ENCODE measurements at places on chromosomes 7 and 10.

DNA sequence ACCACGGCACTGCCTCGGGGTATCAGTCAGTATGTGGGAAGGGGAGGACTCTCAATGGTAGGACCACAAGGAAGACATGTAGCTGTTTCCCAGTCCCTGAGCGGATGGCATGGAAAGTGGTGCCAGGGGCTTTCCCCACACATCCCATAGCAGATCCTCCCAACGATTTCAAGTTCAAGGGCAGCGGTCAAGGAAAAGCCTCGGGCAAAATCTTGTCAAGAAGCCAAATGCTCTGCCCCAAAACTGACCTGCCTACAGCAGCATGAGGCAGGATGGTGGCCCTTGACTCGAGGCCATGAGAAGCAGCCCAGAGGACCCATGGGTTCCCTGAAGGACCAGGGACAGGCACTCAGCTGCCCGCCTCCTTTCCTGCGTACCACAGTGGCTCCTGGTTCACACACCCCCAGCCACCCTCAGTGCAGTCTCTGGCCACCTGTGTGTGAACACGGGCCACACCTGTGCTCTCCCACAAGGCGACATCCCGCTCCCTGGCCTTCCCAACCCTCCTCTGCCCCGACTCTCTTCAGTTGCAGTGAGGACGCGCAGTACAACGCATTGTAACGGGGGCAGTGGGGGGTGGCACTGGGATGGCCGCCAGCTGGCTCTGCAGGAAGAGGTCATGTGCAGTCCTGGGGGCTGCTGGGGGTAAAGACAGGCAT, 43.6 kb downstream of the CTBP2 start:
- no peak for DNase-seq

GRCh38 chr7:23685731-23686130, 5.7 kb downstream of the FAM221A start:
- no peak for DNase-seq

DNA sequence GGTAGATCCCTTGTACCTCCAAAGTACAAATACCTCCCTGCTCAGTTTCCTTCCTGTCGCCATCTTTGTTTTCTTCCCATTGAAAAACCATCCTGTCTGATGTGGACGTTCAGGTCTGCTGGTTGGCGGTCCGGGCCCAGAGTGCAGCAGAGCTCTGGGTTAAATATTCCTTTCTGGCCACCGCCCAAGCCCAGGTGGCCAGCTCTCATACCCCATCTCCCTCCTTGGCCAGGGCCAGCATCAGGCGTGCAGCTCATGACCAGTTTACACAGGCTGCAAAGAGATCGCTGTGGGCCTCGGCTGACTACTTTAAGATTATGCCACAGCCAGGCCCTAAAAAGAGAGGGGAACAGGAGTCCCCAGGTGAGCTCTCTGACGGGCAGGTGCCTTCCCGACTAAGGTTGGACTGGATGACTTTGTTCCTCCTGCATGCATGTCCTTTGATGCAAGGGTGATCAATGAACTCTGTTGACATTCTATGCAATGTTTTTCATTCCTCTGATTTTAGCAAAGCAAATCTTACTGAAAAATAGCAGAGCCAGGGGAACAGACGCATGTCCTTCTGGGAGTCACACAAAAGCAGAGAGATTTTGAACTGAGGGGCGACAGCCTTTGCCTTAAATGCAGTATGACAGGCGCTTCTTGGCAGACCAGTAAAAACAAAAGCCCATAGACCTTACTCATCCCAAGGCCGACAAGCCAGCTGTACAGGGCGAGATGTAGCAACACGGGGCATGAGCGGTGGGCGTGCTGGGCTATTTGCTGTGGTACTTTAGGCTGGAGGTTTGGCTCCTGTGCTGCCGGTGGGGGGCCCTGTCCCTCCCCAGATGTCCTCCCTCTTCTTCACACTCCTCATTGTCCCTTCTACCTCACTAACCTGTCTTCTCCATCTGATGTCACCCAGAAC, 33.3 kb upstream of the SH2B2 start:
- no peak for DNase-seq

DNA sequence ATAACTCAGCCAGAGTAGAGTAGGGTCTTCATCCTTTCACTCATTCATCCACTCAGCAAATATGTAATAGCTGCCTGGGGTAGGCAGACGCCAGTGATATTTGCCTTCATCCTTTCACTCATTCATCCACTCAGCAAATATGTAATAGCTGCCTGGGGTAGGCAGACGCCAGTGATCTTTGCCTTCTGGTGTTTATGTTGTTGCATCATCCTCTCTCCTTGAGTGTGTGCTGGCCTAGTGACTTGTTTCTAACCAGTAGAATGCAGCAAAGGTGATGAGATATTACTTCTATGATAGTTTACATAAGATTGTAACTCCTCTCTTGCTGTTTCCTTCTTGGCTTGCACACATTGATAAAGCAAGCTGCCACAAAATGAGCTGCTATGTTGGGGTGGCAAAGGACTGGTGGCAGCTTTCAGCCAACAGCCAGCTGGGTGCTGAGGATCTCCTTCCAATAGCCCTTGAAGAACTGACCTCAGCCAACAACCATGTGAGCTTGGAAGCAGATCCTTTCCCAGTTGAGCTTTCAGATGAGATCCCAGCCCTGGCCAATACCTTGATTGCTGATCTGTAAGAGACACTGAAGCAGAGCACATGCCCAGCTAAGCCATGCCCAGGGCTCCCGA, 23.2 kb upstream of the MTPN start:
- no peak for DNase-seq

GRCh38 chr10:80687476-80687789, 149.7 kb downstream of the SH2D4B start:
- no peak for DNase-seq

DNA sequence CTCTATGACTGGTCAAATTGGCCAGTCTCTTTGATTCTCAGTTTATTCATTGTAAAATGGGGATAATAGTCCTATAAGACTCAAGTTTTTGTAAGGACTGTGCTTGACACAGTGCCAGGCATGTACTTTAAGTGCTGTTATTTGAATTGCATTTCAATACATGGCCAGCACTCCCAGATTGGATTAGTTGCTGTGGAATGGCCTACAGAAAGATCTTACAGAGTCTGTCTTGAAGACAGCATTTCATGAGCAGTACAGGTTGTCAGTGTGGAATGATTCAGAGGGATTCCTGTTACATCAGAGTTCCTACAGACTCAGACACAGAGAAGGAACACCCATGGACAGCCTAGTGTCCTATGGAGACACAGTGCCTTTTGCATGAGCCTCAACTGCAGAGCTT, 238.1 kb upstream of the BMPER start:
- DNase-seq: no peak

DNA sequence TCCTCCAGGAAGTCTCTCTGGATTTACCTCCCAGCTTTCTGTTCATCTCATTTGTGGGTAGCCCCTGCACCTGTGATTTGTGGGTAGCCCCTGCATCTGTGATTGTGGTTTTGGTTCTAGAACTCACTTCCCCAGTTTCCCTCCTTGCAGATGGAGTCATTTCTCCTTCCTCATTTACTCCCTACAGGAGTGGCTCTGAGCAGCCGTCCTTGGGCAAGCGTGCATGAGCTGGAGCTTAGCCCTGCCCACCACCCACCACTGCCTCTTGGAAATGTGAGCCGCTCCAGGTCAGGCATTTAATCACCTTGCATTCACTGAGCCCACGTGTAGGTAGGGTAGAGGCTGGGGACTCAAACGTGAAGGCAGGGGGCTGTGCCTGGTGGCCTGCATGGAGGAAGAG, 8.2 kb downstream of the COL26A1 start:
- DNase-seq: no peak

GRCh38 chr7:57425969-57426628, 23.9 kb upstream of the ZNF716 start:
- DNase-seq: no peak

DNA sequence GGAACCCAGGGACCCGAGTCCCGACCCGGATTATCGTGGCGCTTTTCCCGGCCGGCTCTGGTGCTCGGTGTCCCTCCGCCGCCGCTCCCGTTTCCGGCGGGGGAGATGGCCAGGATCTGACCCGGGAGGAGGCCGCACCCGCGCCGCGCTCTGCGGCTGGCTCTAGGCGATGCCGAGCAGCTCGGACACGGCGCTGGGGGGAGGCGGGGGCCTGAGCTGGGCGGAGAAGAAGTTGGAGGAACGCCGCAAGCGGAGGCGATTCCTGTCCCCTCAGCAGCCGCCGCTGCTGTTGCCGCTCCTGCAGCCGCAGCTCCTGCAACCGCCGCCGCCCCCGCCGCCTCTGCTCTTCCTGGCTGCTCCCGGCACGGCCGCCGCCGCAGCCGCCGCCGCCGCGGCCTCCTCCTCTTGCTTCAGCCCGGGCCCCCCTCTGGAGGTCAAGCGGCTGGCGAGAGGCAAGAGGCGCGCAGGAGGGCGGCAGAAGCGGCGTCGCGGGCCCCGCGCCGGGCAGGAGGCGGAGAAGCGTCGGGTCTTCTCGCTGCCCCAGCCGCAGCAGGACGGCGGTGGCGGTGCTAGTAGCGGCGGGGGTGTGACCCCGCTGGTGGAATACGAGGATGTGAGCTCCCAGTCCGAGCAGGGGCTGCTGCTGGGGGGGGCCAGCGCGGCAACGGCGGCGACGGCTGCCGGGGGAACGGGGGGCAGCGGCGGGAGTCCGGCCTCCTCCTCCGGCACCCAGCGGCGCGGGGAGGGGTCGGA, 593 bp downstream of the CDK13 start:
- DNase-seq: peak; percentile 12

GRCh38 chr7:139183878-139184338, 47.1 kb upstream of the UBN2 start:
- no peak for DNase-seq

All from activated CD4-positive, alpha-beta T cell treated with anti-CD3 and anti-CD28 coated beads for 24 hours (primary cell).